Activated naive CD4-positive, alpha-beta T cell (primary cell): ENCODE measurements at places on chromosomes 2 and 18.

DNA sequence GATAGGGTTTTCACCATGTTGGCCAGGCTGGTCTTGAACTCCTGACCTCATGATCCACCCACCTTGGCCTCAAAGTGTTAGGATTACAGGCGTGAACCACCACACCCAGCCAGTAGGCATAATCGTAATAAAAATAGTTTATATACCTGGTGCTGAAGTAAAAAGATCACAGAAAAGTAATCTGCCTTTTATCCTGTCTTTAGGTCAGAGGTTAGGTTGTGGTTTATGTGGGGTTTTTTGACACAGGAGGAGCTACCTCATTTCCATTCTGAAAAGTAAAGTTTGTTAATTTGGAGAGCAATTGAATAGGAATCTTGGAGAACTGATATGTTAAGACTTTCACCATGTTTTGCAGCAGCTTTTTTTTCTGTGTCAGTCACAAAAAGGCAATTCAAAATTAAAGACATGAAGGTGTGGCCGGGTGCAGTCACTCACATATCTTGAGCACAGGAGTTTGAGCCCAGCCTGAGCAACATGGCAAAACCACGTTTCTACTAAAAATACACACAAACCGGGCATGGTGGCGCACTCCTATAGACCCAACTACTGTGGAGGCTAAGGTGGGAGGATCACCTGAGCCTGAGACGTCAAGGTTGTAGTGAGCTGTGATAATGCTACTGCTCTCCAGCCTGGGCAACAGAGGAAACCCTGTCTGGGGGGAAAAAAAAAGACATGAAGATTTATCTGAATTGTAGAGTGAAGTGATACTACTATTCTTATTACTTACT is 31.5 kb downstream of the CCNT2 start:
- DNase-seq, result no peak

DNA sequence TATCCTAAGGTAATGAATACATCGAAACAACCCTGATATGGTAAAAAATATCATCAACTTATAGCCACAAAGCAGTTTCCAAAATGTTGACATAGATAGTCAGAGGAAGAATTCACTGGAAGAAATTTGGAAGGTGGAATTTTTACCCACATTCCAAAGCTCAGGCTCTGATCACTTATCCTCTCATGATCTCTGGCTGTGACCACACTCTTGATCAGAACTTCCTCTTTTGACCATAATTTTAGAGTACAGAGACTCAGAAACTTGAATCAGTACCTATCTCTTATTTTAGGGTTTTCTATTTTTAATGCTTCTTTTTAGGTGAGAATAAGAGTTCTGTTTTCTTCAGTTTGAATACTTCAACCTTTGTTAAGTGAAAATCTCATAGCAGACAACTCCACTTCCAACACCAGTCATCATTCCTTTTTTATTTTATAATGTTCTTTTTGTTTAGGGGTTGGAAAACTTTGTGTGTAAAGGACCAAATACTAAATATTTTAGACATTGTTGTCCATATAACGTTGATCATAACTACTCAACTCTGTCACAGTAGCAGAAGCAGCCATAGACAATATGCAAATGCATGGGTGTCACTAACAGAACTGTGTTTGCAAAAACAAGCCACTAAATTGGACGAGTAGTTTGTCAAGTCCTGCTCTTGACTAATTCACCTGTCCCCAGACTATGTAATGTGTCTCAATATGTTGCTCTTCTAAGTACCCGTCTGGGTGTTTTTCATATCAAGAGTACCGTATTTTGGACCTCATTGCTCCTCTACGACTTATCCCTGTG is 891.6 kb upstream of the CRIM1 start:
- DNase-seq, result no peak

- DNase-seq, result no peak
Observed at GRCh38 chr2:96948834-96949520, 37.4 kb downstream of the FAM178B start.

- DNase-seq, result no peak
Observed at GRCh38 chr18:78720456-78721237, 259.0 kb upstream of the SALL3 start.

DNA sequence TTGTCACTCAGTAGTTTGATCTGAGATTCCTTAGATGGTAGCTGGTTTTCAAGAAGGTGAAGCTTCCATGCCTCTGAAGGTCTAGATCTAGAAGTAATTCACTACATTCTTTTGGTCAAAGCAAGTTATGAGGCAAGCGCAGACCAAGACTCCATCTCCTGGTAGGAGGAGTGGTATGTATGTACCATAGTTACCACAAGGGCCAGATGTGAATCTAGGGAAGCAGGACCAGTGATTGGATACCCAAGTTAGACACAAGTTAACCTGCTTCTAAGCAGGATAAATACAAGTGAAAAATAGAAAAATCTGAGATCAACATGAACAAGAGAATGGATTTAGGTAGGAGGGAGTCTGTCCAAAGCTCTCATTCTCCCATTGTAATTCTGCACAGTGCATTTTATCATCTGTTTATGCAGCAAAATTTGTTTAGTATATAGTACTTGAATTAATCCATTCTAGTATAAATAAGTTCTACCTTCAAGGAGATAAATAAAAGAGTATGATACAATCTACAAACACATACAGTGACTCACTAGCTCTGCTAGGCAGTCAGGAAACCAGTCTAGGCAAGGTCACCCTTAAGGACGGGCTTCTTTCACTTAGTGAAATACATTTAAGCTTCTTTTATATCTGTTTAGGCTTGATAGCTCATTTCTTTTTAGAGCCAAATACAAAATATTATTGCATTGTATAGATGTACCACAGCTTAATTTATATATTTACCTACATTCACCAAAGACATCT is 14.2 kb upstream of the DOCK10 start:
- DNase-seq, result no peak

GRCh38 chr2:240998706-240998994 is 232 bp downstream of the SNED1 start:
- DNase-seq, result no peak

DNA sequence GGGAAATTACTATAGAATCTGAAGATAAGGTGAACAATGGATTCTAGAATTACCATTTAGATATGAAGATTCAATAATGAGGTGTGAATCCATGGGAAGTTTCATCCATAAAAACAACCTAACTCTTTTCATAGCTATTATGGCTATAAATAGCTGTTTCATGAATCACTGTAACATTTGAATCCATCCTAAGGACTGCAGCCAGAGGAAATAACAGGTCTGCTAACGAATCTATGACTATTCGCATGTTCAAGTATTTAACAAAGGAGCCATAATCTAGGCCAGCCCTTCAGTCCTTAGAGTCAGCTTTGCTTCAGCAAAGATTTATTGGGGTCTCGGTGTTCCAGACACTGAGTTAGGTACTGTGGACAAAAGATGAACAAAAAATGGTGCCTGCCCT is 87.1 kb downstream of the MYOM1 start:
- DNase-seq, result no peak

DNA sequence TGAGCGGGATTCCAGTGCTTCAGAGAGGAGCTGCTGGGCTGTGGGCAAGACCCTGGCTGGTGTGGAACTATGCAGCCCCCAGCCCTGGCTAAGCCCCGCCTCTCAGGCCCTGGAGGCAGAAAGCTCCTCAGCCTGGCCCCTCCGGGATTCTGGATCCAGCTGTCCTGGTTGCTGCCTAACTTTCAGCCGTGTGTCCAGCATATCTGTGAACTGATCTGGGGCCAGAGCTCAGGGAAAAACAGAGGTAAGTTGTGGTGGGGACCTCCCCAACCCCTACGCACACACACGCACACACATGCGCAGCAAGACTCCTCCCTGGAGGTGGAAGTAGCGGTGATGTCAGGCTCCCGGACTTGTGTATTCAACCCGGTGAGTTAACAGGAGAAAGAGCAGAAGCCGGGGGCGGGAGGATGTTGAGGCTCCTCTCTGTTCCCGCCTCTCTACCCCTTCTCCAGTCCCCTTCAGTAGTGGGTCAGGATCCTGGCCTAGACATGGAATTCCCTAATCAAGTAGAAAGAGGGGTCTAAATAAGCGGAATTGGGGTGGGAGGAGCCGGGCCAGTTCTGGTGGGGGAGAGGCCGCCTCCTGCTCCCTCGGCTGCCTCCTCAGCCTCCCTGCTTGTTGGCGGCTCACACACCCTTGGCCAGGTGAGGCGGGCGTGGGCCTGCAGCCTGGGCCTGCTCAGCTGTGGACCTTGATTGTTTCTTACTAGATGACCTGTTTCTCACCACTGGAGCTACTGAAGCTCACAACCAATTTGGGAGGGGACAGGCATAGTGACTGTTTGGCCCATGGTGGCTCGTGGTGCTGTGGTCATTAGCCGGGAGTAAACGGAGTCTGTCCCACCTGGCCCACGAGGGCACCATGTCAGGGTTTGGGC is 33.4 kb downstream of the SIX2 start:
- DNase-seq, result no peak

DNA sequence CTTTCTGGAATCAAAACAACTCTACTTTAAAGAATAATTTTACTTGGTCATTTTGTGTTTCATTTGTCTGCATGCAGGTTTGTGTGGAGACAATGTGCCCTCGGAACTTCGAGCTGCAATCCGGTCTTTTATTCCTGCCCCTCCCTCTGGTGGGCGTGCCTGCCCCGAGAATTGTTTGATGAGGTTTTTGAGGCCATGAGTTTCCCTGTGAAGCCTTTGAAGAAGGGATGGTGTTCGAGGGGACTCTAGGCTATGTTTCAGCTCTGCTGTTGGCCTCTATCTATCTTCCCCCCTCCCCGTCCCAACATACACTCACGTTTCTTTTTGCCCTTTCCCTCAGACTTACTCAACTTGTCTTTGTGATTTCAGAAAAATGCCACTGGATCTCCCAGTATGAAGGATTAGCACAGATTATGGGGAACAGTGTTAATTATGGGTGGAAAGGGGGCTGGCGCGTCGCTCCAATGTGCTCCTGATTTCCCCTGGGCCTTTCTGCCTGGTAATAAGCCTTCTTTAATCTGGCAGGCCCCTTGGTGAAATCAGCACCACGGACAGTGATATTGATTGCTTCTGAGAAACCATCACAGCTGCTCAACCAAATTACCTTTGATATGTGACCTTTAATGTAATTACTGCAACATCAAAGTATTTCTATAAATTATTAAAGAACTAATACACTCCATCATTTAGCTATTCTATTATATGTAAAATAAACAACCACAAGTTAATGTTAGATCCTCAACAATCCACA is 82.2 kb downstream of the CELF4 start:
- DNase-seq, result no peak

GRCh38 chr2:2714408-2714807 is 383.3 kb upstream of the MYT1L start:
- no peak for DNase-seq

GRCh38 chr2:160014227-160014626 is 48.2 kb downstream of the PLA2R1 start:
- no peak for DNase-seq

- DNase-seq, result no peak
Observed at GRCh38 chr18:79447703-79448367, 52.1 kb downstream of the NFATC1 start.

DNA sequence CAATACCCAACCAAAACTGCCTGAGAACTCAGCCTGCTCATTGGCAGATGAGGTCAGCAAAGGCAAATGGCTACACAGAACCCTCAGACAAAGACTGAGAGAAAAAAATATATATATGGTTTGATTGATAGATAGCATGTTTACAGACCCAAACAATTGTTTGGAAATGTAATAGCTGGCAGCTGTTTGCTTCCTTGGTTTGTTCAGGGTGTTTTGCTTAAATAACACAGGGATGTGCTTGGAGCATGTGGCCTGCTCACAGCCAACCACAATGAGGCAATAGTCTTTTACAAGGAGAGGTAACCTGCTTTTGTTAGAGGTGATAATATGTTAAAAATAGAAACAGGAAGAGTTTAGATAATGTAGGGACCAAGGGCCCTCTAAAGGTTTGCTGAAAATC is 84.5 kb downstream of the PDK1 start:
- no peak for DNase-seq

GRCh38 chr18:58805467-58806187 is 59.0 kb upstream of the ZNF532 start:
- DNase-seq, result no peak

- no peak for DNase-seq
Observed at GRCh38 chr2:238731961-238732360, 115.9 kb upstream of the TWIST2 start.

- DNase-seq, result peak; percentile 61
Observed at GRCh38 chr2:217789003-217789735, 213.6 kb downstream of the TNS1 start.

DNA sequence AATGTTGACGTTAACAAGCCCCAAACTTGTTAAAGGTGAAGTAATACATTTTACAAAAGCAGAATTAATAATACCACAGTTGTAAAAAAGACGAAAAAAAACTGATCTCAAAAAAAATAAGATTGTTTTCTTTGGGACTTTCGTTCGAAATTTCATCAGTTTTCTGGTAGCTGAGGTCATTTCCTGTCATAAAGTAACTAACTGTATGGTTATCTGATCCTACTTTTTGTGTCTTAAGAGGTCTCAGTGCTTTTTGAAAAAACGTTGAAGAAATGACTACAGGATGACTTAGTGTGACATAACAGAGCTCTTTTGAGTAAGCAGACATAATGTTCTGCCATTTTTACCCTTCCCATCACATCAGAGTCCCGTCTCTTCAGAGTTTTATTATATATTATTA is 79.3 kb downstream of the BIRC6 start:
- DNase-seq, result no peak

DNA sequence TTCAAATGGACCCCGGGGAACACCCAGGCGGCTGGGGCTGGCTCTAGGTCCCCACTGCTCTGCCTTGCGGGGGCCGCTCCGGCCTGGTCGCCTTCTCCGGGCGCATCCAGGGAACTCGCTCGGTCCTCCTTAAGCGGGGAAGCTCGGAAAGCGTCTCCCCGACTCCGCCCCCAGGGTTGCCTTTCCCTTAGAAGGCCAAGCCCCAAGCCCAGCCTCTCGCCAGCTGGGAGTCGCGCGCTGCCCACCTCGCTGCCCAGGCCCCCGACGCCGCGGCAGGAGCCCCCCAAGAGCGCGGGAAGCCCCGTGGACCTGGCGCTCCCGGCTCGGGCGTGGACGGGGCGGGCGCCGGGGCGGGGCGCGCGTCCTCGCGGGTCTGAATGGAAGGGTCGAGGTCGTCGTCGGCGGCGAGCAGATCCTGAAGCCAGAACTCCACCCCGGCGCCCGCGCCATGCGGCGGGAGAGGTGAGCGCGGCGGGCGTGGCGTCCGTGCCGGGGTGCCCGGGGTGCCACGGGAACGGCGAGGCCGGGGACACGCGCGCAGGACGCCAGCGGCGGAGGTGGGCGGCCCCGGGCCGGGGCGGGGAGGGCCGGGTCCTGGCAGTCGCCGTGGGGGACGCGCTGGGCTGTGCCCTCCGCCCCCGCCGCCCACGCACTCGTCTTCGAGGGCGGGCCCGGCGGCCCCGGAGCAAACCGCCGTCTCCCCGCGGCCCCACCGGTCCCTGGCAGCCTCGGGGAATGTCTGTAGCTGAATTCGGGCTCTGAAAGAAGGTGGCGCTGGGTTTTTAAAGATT is at the start of gene BOK:
Gene BOK (plus strand): TSS at position 214 of the 791 bp plus-strand sequence. CDS start 739 bp downstream, outside the sequence.
- DNase-seq, result no peak

GRCh38 chr18:63161032-63161760 is 158.4 kb downstream of the BCL2 start:
- no peak for DNase-seq
